ENCODE measurements at places on chromosomes 11 and 22. TPM values are rescaled to one million over a fixed set of nuclear protein-coding genes. Genes with fewer than 3 reads are reported as not detected.

SEPTIN5 gene
- 10.8 TPM for polyA plus RNA-seq

SLN gene
- polyA plus RNA-seq, result not detected

PDGFB gene
- polyA plus RNA-seq, result 0.50 TPM

APOBEC3A gene
- polyA plus RNA-seq, result not detected

FAM180B gene
- not detected for polyA plus RNA-seq

SSTR3 gene
- polyA plus RNA-seq, result not detected

CFAP300 gene
- 5.6 TPM for polyA plus RNA-seq

NAALADL1 gene
- 14.9 TPM for polyA plus RNA-seq

DUSP8 gene
- polyA plus RNA-seq, result 1.6 TPM

NCAPD3 gene
- polyA plus RNA-seq, result 11.4 TPM

HEPACAM gene
- polyA plus RNA-seq, result 0.11 TPM

TBC1D10A gene
- 9.2 TPM for polyA plus RNA-seq

OR5B21 gene
- not detected for polyA plus RNA-seq

ASCC2 gene
- 41.2 TPM for polyA plus RNA-seq

TBX10 gene
- not detected for polyA plus RNA-seq

IL10RA gene
- not detected for polyA plus RNA-seq

TSPAN32 gene
- polyA plus RNA-seq, result 0.05 TPM

RFPL2 gene
- polyA plus RNA-seq, result not detected
